ENCODE measurements at places on chromosomes 6 and 20.

DNA sequence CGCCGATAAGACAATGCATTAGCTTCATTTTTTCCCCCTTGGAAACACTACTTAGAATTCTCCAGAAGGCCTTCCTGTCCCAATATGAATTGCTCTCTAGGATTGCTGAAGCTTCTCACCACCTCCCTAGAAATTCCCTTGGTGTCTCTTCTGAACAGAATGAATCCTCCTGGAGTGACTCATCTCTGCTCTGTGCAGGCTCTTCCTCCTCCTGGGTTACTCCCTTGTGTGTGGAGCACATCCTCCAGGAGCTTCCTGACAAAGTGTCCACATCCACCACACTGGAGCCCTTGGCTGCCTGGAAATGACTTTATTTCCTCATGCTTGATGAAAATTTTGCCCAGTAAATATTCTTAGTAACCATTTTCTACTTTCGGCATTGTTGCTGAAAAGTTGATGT is 54.4 kb downstream of the DTNBP1 start:
- peak; percentile 67 for DNase-seq

- DNase-seq: no peak
Measured at GRCh38 chr20:33811776-33812151, 616 bp downstream of the CHMP4B start.

GRCh38 chr20:2178318-2179232 is 76.9 kb downstream of the STK35 start:
- no peak for DNase-seq

- DNase-seq: peak; percentile 67
Measured at GRCh38 chr6:16345449-16346330, 107.3 kb downstream of the GMPR start.

DNA sequence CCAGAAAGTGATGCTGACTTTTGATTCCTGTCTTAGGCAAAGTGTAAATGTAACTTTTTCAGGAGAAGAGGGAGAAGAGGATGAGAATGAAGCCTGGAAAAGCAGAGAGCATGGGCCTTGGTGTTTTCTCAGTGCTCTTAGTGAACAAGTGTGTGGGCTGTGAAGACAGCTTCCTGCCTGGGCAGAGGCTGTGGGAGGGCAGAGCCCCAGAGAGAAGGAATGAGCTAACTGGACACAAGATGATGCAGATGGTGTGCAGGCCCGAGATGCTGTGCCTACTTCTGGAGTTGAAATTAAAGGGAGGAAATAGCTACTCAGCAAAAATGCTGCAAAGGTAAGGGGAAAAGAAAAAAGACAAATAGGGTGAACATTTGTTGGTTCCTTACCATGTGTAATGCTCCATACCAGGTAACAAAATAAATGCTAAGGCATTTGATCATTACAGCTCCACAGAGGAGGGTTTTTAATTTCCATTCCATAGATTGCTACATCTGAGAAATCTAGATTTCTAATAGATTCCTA is 87.0 kb upstream of the CEP162 start:
- DNase-seq: no peak

GRCh38 chr6:34457742-34458735 is 7.8 kb upstream of the PACSIN1 start:
- no peak for DNase-seq

DNA sequence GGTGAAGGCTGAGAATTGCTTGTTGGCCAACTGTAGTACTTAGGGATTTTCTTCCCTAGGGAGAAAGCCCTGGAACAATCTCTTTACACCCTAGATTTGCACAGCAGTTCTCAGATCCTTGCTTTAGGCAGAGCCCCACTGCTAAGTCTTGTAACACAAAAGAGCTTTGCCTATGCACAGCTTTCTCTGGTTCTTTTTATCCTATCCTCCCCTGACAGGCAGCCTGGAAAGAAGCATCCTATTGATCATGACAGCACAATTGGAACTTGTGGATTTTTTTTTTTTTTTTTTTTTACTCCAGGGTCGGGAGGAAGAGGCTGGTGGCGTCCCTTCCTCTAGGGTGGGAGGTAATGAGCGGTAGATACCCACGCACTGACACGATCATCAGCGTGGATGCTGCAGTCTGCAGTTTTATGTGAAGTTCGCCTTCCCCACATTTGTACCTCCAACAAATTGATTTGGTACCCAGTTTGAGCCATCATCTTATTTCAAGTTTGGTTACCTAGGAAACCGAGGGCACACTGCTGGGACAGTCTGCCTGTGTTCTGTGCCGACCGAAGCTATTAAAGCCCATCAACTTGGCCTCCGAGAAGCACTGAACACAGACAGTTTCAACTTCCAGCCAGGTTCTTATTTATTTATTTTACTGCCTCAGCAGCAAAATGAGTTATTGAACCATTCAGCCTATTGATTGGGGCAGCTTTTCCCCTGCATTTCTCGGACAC is 110.1 kb downstream of the NRN1 start:
- no peak for DNase-seq

DNA sequence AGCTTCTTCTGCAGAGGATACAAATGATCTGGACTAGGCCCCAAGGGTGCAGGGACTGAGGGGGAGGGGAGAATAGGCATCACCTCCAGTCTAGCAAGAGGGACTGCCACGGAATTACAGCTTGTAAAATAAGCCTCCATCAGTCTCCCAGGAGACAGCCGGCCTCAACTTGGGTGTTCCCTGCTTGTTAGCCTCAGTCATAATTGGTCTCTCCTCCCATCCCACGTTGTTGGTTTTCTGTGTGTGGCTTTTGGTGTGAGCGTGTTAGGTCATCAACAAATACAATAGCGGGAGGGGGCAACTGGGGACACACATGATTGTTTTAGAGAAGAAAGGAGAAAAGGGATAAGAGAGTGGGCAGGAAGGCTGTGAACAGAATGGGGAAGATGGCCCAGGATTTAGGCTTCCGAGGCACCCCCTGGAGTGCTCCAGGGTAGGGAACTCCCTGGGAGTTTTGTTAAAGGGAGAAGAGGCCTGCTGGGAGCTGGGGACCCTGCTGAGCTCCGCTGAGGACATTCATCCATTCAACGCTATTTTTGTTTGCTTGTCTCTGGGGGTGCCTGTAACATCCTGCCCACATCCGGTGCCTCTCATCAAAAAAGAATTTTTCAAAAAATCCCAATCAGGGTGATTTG is 9.2 kb downstream of the FOXA2 start:
- DNase-seq: no peak

DNA sequence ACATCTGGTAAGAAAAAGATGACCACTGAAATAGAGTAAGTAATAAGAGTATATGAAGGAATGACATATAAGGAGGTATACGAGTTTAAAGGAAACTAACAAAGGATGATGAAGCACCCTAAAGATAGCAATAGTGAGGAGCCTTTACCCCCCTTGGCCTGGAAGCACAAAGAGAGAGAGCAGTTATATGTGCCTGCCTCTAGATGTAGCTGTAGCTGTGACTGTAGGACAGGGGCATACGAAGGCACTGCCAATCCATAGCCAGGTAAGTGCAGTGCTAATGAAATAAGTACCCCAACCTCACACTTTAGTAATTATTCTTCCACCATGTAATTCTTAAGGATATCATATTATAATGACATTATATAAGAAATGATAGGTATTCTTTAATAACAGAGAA is 90.1 kb upstream of the FKBP1C start:
- DNase-seq: no peak

GRCh38 chr6:34726055-34726454 is 29.5 kb upstream of the ILRUN start:
- no peak for DNase-seq

GRCh38 chr6:38593409-38593808 is 46.3 kb downstream of the BTBD9 start:
- DNase-seq: no peak

GRCh38 chr6:36578030-36578429 is 16.1 kb upstream of the SRSF3 start:
- no peak for DNase-seq

GRCh38 chr6:118350881-118351430 is 197.1 kb upstream of the PLN start:
- DNase-seq: no peak

GRCh38 chr20:22305381-22305780 is 279.0 kb downstream of the FOXA2 start:
- DNase-seq: no peak

DNA sequence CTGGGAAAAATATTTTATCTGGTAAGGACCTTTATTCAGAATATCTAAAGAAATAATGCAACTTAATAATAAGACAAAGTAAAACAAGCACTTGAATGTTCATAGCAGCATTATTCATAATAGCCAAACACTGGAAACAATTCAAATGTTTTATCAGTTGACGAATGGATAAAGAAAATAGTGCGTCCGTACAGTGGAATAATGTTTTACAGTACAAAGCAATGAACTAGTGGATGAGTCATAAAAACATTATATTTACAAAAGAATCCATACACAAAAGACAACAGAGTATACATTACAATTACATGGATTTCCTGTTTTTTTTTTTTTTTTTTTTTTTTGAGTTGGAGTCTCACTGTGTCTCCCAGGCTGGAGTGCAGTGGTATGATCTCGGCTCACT is 12.7 kb downstream of the SMAP1 start:
- DNase-seq: no peak

DNA sequence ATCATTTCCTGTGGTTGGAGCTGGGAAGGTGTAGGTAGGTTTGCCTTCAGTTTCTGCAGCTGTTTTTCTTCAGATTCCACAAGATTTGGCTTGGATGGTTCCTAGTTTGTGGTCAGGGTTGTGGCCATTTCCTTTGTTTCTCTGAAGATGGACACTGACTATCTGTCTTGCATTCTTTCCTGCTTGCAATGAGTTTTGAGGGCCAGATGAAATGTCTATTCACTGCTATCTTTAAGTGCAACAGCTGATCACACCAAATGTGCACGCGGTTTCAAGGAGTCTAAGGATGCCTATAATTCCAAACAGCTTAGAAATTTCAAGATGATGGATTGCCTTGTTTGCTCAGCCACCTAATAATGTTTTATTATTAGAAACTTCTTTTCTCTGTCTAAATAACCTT is 28.4 kb downstream of the IL20RA start:
- DNase-seq: peak; percentile 9

DNA sequence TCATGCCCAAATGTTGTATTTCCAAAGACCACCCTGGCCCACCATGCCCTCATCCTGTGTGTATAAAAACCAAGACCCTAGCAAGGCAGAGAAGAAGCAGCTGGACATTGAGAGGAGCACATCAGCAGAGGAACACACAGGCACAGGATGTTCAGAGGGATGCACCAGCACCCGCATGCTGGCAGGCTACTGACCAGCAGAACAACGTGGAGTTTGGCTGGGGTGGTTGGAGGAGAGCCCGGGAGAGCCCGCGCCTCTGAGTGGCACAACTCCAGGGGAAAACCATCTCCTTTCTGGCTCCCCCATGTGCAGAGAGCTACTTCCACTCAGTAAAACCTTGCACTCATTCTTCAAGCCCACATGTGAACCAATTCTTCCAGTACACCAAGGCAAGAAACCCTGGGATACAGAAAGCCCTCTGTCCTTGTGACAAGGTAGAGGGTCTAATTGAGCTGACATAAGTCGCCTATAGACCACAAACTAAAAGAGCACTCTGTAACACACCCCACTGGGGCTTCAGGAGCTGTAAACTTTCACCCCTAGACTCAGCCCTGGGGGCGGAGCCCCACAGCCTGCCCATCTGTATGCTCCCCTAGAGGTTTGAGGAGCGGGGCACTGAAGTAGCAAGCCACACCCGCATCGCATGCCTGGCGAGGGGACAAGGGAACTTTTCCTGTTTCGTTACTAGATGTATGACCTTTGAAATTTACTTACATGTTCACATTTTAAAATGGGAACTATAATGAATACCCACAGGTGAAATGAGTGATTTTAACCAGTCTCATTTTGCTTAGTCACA is 831.5 kb upstream of the CITED2 start:
- DNase-seq: no peak

DNA sequence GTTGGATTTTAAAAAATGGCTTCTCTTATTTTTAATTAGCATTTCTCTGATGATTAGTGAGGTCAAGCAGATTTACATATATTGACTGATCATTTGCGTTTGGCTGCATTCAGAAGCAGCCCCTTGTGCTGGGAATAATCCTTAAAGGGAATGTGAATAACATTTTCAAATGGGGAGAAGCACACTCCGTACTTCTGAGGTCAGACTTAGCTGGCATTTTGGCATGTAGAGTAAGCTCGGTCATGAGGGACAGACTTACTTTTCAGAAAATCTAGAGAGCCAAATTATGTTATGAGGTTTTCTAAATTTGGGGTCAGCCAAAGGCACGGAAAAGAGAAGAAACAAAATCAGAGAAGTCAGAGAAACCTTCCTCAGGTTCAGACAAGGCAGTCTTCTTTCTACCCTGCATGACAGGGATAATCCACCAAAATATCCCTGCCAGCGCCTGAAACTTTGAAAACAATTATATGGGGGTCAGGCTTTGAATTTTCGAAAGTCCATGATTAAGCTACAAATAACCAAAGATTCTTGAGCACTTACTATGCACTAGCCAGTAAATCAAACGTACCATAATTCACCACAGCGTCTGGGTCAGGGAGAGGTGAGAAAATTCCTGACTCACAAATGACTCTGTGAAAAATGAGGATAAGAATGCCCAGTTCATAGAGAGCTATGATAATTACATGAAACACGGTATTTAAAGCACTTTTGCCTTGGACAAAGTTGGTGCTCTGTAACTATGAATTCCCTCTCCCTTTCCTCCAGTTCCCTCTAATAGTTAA is 44.9 kb downstream of the ADAT2 start:
- DNase-seq: peak; percentile 73

DNA sequence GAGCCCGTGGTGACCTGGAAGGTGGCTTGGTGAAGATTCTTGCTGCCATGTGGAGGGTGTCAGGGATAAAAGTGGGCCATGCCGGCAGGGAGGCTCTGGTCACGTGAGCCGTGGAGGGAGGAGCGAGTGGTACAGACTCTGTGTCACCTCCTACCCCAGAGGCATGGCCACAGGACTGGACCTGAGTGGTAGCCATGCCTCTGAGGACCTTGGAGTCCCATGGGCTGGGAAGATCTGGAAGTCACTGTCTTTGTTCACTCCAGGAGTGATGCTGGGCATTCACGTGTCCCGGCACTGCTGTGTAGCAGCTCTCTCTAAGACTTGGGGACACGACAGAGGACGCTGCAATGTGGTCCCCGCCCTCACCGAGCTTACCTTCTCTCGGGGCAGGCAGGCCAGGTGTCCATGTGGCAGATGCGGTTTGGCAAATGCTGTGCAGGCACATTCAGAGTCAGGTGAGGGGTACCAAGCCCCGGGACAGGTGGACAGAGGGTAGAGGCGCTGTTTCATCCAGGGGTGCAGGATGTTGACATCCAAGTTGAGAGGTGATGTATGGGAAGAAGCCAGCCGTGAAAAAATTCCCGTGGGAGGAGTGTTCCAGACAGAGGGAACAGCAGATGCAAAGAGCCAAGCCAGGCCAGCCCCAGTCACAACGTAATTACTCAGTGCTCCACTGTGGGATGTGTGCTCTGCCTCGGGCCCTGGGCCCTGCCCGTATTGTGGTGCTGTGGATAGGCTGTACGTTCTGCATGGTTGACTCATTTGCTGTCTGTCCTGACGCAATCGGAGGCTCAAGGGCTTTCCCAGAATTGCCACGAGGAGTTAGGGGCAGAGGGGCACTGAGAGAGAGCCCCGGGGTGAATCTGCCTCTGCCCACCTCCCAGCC is 307.8 kb downstream of the TAF4 start:
- DNase-seq: no peak

DNA sequence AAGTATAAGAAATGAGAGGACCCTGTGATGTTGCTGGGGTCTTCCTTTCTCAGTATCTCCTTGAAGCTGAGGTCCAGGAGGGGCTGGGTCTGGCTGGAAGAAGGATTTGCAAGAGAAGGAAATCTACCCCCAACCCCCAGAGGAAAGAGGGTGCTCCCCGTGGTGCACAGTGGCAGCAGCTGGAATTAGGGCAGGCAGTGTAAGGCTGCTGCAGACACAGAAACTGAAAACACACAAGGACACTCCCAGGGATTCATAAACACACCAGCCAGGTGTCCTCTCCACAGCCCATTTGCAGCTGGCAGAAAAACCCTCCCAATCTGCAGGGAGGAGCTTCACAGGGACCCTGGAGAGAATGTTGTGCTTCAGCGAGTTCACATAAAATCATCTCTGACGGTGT is 297.2 kb downstream of the CDH26 start:
- no peak for DNase-seq

All from brain microvascular endothelial cell (primary cell).